GDM1 (cell line): ENCODE measurements at places on chromosomes 5 and 9.

DNA sequence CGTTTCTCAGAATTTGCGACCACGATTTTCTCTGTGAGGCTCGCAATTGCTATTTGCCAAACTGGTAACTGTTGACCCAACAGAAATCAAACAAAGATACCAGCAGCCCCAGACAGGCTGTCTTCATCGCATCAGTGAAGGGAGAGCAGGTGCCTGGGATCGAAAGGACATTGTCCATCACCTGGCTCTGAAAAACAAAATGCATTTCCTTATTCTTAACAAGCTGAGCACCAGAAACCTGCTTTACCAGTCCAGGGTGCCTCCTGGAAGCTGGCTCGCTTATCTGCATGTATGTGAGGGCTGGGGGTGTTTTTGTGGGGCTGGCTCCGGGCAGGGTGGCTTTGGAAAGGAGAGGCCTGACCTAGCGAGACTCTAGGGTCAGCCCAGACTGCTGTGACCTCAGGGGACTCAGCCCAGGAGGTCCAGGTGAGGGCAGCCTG lies 24.7 kb downstream of the WWC1 start:
- no peak for DNase-seq

DNA sequence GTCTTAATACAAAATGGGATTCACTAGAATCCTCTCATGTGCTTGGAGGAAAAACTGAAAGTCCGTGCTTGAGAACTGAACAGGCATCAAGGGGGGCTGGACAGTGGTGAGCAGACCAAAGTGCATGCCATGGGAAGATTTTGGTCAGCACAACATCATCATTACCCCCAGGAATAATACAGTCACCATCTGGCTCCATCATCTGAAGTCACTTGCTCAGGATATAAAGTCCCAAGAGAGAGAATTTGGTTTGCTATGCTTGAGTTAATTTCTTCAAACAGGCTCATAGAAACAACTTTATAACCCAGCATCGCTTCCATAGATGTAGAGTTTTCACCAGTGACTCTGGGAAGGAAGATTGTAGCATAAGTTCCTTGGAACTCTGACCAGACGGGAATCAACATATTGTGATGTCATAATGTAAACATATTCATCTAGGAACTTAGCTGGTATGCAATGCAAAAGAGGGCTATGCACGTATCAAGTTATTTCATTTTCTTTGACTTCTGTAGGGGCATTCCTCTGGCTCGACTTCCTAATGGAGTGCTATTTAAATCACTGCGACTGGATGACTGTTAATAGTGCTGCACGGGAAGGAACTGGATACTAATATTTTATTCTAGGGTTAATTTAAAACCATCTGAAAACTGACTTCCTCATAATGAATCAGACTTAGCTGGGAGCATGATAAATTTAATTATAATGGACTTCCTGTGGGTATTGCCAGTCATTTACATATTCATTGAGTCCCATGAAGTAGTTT lies 145.2 kb downstream of the MTRR start:
- no peak for DNase-seq

GRCh38 chr9:128495296-128495695 lies 9.2 kb upstream of the GLE1 start:
- no peak for DNase-seq

DNA sequence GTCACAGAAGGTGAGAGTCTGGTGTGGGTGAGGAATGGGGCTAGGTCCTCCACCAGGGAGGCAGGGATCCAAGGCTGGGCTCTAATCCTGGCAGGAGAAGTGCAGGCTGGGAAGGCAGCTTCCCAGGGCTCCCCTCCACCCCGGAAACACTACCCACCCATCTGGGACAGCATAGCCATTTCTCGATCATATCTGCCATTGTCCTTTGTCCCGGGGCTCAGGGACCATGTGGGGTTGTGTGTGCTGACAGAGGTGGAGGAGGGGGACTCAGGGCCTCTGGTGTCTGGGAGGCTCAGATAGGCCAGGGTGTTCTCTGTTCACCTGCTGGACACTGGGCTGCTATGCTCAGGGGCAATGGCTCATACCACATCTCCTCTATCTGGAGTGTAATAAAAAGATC lies 32.2 kb upstream of the STRBP start:
- no peak for DNase-seq

- no peak for DNase-seq
Observed at GRCh38 chr5:439181-439580, 3.8 kb upstream of the EXOC3 start.

- DNase-seq: no peak
Observed at GRCh38 chr9:131732061-131732526, 7.8 kb downstream of the RAPGEF1 start.

GRCh38 chr5:168887931-168888330 lies 308.8 kb upstream of the PANK3 start:
- no peak for DNase-seq

GRCh38 chr5:116502138-116502537 lies 72.5 kb downstream of the SEMA6A start:
- DNase-seq: no peak

DNA sequence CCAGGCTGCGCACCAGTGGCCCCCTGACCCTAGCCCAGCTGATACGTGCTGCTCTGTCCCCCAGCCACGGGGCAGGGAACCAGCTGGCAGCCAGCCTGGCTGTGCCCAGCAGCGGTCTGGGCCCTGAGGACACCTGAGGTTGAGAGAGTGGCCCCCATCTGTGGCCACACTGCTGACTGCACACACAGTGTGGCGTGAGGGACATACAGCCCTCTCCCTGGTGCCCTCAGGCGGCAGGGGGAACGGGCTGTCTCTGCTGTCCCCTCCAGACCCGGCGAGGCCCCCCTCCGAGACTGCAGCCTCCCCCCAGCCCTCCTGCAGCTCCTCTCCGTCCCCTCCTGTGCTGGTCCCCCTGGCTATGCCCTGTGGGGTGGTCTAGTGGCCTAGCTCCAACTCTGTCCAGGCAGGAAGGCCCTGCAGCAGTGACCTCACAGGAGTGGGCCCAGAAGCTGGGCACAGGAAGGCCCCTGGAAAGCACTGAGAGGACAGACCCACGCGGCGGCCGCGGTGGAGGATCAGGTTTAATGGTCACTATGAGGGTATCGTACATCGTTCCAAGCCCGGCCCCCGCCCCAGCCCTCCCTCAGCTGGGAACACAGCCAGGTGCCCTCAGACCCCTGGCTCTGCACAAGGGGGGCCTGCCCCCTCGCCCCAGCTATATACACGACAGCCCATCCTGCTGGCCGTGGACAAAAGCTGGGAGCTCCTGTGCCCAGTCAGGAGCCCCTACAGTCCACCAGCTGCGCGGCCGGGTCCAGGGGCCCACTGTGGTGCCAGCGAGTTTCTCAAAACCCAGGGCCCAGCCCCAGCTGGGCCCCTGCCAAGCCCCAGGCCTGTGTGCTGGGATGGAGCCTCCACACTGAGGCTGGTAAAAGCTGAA lies 6.8 kb upstream of the ENTPD8 start:
- no peak for DNase-seq

- no peak for DNase-seq
Observed at GRCh38 chr5:61151893-61152292, 10.4 kb downstream of the SMIM15 start.

DNA sequence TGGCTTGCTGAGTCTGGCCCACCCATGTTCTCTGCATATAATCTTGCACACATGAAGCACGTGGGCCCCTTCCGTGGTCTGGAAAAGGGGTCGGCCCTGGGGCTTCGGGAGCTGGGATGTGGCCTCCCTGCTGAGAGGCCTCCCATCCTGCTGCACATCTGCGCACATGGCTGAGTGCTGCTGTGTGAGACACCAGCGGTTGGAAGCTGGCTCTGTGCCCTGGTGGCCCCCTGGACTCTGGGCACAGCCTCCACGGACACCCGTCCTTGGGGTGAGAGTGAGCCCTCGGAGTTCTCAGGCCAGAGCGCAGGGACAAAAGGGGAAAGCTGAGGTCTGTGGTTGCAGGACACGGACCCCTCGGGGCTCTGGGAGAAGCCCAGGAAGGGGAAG lies 115.8 kb downstream of the RXRA start:
- DNase-seq: no peak

DNA sequence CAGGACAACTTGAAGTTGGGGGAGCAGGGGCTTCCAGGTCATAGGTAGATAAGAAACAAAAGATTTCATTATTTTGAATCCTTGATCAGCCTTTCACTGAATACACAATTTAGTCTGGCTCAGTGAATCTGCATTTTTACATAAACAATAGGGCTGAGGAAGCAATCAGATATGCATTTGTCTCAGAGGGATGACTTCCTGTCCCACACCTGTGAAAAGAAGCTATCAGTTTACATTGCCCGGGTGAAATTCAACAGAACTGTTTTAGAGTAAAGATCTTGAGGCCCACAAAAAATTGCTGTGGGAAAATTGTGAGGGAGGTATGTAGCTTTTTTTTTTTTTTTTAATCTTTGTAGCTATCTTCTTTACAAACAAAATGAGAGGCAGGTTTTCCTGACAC lies 38.3 kb downstream of the DNAJB5 start:
- DNase-seq: no peak
